ENCODE measurements at places on chromosomes 5 and 9. TPM values are rescaled to one million over a fixed set of nuclear protein-coding genes. Genes with fewer than 3 reads are reported as not detected.

Gene TRUB2
- 13.2 TPM for total RNA-seq

Gene DMGDH
- 1.5 TPM for total RNA-seq

Gene TSLP
- 1.2 TPM for total RNA-seq

Gene FAT2
- total RNA-seq: under 0.01 TPM

Gene PCDHA5
- total RNA-seq: 0.05 TPM

Gene ARHGEF37
- total RNA-seq: 8.3 TPM

Gene QRFP
- total RNA-seq: not detected

Gene MLANA
- 0.70 TPM for total RNA-seq

Gene SMIM27
- total RNA-seq: 6.5 TPM

Gene FOXD4L5
- not detected for total RNA-seq

Gene BAAT
- 0.37 TPM for total RNA-seq

Gene C5orf58
- total RNA-seq: not detected

Gene LVRN
- total RNA-seq: 4.0 TPM

Gene GPRIN1
- total RNA-seq: 9.6 TPM

Gene MYMK
- total RNA-seq: 441 TPM

Gene DTWD2
- total RNA-seq: 23.8 TPM

Gene MZB1
- total RNA-seq: not detected

Gene IL31RA
- 0.16 TPM for total RNA-seq

Gene NTRK2
- 0.05 TPM for total RNA-seq

Gene SLC6A3
- total RNA-seq: not detected

Gene C6
- not detected for total RNA-seq

Gene PCDHGA1
- total RNA-seq: 5.2 TPM

Gene CRHBP
- total RNA-seq: not detected

Gene PCDHA6
- not detected for total RNA-seq

Gene SLC44A1
- 55.5 TPM for total RNA-seq

Gene COL23A1
- 0.19 TPM for total RNA-seq

Gene SCGB3A2
- total RNA-seq: not detected

Gene C9orf50
- not detected for total RNA-seq

All from myocyte (in vitro differentiated cells).